Cerebellar cortex (tissue), 1 donor: ENCODE measurements at places on chromosomes 16 and 17.

DNA sequence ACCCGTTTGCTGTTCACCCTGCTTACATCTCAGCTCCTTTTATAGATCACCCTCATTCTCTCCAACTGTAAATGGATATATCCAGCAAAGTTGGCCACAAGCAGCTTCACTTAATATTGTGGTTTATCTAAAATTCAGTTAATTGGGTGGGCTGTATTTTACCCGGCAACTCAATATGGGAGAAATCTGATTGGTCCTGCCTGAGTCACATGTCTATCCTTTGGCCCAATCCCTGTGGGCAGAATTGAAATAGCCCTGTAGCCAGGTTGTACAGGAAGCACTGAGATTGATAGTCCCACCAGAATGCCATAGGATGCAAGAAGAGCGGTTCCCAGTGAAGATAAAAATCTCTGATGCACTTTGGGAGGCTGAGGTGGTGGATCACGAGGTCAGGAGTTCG lies 73.2 kb downstream of the AIPL1 start:
- DNase-seq, result peak; percentile 18

DNA sequence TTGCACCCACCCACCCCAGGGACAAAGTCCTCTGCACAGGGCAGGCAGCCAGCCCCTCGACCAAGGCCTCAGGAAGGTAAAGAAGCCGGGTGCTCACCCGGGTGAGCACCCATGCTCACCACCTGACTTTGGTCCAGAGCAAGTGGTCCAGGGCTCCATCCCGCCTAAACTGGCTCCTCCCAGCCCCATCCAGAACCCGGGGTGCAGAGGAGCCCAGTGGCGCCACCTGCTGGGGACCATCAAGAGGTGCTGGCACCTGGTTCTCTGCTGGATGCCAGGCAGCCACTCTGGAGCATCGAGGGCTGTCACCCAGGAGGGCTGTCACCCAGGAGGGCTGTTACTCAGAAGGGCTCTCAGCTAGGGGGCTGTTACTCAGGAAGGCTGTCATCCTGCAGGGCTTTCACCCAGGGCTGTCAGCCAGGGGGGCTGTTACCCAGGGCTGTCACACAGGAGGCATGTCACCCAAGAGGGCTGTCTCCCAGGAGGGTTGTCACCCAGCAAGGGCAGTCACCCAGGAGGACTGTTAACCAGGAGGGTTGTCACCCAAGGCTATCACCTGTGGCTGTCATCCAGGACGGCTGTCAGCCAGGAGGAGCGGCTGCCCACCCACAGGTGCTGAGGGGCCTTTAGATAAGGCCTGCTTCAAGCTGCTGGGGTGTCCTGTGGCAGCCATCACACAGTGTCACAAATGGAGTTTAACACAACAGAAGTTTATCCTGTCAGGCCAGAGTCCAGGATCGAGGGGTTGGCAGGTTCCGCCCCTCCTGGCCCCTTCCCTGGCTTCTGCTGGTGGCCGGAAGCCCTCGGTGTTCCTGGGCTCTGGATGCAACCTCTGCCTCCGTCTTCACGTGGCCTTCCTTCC lies 98.5 kb downstream of the TNFRSF13B start:
- peak; percentile 21 for DNase-seq

- peak; percentile 75 for DNase-seq
These were observed 11.5 kb upstream of the PITPNA start for GRCh38 chr17:1573932-1574696.

DNA sequence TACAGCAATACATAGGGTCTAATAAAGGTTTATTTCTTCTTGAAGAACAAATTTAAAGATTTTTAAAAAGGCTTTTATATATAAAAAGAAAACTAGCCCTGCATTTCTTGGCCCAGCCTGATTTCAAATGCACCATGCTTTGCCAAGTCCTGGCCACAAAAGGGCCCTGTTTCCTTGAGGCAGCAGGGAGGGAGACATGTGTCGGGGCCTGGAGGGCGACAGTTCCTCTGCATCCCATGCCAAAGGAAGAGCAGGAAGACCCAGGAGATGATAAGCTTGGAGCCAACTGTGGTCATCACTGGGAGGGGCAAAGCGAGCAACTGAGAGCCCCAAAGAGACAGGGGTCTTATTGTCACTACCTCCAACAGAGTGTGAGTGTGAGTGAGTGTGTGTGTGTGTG lies 571.5 kb upstream of the PSMD7 start:
- no peak for DNase-seq

DNA sequence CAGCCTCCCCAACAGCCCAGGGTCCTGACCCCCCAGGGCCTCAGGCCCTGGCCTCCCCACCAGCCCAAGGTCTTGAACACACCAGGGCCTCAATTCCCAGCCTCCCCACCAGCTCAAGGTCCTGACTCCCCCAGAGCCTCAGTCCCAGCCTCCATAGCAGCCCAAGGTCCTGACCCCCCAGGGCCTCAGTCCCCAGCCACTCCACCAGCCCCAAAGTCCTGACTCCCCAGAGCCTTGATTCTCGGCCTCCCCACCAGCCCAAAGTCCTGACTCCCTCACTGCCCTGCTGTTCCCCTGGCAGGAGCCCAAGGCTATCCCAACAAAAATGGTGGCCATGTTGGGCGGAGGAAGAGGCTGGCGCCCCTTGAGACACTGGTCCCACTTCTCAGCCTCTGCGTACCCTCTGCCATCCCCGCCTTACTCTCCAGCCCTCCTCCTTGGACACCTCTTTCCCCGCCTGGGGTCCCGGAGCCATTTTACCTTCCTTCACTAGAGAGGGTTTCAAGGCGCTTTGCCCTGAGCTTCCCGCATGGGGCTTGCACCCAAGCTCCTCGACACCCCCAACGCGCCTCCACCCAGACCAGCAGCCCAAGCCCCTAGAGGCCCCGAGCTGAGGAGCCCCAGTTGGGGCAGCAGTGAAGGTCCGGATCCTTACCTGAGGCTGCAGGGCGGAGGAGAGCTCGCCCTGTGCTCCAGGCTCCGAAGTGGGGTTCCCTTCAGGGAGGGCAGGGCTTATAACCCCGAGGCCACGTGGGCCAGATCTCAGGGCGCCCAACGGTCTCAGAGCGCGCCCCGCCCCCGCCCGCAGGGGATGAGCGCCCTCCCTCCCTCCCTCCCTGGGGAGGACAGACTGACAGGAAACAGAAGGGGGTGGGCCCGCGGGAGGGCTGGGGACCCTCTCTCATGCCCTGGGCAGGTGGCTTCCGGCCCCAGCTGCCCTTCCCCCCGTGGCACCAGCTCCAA lies 3.5 kb upstream of the TSPOAP1 start:
- no peak for DNase-seq

- no peak for DNase-seq
These were observed at the start of gene MT1H for GRCh38 chr16:56669005-56669839. MT1H (plus strand) TSS chr16:56669814; CDS start chr16:56669885, 71 bp downstream.

- no peak for DNase-seq
These were observed 932 bp upstream of the NFE2L1 start for GRCh38 chr17:48047113-48047740.

- no peak for DNase-seq
These were observed 228.8 kb downstream of the SLC39A11 start for GRCh38 chr17:72863526-72864211.

DNA sequence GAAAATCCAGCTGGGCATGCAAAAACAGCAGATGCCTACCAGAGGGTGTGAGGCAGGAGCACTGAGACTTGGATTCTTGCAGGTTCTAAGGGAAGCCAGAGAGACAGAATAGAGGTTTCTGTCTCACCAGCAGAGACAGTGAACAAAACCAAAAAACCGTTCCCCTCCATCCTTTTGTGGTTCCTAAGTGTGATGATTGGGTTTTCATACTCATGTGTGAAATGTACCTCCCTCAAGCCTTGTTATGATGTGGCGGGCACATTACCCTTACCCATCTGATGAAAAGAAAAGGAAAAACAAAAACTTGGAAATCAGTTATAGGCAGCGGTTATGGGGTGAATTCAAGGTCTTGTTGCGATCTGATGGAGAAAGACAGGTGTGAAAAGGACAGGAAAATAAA lies 172.6 kb upstream of the CDH13 start:
- no peak for DNase-seq

- DNase-seq, result no peak
These were observed 656.6 kb upstream of the SOX9 start for GRCh38 chr17:71464241-71464640.

- DNase-seq, result no peak
These were observed 657.8 kb downstream of the MAF start for GRCh38 chr16:78942625-78943245.

DNA sequence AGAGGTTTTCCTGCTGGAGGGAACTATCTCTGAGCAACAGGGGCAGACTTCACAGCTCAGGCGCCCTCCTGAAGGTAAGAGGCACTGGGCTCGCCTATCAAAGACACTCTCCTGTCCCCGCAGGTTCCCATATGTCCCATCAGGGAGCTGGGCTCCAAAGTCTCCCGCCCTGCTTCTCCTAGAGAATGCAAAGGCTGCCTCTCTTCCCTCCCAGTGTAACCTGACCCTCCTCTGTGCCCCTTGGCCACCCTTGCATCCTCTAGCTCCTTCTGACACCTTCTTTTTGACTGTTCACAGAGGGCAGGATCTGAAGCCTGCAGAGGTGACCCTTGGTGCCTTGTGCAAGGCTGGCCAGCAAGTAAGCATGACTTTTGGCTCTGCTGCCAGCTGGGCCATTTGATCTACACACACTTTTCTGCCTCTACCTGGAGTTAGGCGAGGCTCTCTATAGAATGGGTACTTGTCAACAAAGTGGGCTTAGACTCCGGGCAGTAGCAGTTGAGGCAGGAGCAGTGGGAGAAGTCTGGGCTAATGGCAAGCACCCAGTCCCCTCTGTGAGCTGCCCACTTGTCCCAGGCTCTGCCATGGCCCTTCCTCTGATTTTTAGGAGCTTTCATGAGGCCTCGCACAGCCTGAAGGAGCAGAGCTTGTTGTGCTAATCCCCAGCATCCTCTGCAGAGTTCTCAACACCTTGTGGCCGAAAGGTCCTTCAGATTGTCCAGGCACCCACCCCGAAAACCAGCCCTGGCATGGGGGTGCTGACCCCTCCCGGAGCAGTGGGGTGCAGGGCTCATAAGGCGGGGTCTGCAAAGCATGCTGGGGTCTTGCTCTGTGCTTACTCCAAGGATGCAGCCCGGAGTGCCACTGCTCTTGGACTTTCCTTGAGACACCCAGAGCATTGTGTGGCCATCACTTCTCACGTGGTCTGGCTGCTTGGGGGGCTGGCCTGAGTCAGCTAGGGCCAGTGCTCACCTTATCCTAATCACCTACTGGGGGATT lies 122.9 kb downstream of the METRNL start:
- DNase-seq, result no peak

GRCh38 chr16:79535130-79535529 lies 65.4 kb downstream of the MAF start:
- no peak for DNase-seq

- no peak for DNase-seq
These were observed 59.2 kb downstream of the MRM3 start for GRCh38 chr17:841313-841712.

- no peak for DNase-seq
These were observed 817 bp downstream of the PSKH1 start for GRCh38 chr16:67893743-67894399.

DNA sequence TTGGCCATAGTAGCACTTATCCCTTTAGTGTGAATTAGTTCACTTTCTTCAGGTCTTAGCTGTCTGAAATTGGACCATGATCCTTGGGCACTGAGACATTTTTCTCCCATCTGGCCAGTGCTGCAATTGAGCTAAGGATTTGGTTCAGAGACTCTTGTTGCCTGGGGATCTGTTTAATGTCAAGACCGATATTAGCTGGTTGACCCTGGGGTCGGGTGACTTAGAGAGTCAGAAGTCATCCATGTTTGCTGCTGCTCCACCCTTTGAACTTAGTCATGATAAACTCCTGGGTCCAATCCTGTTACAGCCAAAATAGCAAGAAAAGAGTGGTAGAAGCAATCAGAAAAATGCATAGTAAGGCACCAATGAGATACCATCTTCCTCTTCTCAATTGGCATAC lies 45.8 kb upstream of the TOX3 start:
- no peak for DNase-seq

- no peak for DNase-seq
These were observed 52.6 kb downstream of the C16orf95 start for GRCh38 chr16:87264634-87265033.

DNA sequence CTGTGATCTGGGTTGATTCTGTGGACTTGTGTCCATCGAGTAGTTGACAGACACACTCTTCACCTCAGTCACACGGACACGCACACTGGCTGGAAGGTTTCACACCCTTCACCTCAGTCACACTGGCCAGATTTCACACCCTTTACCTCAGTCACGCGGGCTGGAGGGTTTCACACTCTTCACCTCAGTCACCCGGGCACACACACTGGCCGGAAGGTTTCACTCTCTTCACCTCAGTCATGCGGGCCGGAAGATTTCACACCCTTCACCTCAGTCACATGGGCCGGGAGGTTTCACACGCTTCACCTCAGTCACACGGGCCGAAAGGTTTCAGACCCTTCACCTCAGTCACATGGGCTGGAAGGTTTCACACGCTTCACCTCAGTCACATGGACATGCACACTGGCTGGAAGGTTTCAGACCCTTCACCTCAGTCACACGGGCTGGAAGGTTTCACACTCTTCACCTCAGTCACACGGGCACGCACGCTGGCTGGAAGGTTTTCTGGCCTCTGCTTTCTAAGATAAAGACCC lies 96.2 kb downstream of the PGS1 start:
- DNase-seq, result no peak

DNA sequence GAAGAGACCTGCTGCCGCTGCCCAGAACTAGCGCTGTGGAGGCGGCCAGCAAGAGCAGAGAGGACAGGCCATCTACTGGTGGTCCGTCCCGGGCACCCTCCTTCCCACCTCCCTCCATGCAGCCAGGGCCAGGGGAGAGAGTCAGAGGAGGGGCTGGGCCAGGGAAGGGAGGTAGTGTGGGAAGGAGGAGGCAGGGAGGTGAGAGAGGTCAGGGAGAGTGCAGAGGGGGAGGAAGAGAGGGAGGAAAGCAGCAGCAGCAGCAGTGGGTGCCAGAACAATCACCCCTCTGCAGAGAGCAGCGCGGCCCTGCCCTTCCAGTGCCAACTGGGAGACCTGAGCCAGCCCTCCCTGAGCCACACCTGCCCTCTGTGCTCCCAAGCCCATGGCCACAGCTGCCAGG lies 6.6 kb downstream of the C16orf95 start:
- DNase-seq, result no peak

- DNase-seq, result no peak
These were observed 939 bp downstream of the BCL6B start for GRCh38 chr17:7023576-7024401.

GRCh38 chr17:76492989-76493501 lies 8.2 kb downstream of the RHBDF2 start:
- no peak for DNase-seq

DNA sequence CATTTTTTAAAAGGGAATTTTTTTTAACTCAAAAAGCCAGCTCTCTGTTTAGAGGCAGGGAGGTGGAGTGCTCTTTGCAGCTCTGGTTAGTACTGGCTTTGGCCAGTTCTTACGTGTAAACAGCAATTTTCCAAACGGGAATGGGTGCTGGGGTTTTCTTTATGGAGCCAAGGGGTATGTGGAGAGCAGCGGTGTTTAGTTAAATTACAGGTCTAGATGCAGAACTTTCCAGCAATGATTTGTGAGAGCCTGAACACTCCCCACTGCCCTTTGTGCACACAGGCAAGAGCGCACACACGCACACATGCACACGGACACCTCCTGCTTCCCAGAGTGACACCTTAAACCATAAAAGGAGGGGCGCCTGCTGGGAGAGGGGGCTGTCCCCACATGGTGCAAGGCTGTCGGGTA lies 140.2 kb downstream of the MSI2 start:
- no peak for DNase-seq

- DNase-seq, result no peak
These were observed 2.4 kb downstream of the PRSS22 start for GRCh38 chr16:2855536-2855935.
